KG1 (cell line): ENCODE measurements at places on chromosomes 12 and 14.

GRCh38 chr14:71204231-71204630 lies 297.0 kb downstream of the PCNX1 start:
- DNase-seq: no peak

DNA sequence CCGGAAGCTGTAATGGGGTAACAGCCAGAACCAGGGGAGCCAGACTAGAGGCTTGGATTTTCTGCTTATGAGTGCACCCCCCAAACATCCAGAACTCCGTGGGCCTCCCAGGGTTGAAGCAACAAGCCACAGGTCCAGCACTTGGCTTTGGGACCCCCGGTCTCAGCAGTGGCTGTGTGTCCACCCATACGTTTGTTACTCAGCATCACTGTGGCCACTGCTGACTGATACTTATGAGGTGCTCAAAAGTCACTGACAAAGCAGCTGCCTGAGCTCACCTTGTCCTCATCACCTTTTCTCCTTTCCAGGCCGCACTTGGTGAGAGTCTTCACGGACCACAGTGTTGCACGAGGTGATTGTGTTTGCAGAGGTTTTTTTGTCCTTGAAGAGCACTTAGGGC lies 145.6 kb upstream of the RFLNA start:
- no peak for DNase-seq

DNA sequence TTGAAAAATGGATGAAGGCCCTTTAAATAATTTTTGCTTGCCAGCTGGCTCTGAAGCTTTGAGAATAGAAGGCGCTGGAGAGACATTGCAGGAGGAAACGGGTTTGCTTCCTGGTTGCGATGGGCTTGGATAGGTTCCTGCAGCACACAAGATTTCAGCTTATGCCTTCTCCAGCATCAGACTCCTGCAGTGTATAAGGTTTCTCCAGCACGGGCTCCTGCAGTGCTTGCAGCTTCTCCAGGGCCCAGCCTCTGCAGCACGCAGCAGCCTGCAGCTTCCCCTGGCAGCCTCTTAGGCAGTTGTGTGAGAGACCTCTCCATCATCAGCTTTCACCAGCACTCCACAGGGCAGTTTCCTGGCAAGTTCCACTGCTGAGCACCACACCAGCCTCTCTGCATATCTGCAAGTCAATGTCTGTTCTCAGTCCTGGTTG lies 78.7 kb upstream of the ZDHHC17 start:
- no peak for DNase-seq

DNA sequence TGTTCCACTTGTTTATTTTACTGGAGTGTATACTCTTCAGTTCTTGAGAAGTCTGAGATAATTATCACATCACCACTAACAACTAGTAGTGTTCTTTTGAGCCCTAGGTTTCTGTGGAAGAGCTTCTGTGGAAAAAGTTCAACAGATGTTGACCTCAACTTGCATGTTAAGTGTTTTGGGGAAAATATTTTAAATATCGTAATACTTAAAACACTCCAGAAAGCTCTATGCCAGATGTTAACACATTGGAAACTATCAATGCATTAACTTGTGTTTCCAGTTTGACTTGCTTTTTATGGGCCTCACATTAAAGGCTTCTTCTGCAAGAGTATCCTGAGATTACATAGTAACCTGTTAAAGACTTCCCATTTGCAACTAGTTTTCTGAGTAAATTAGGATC lies 173.1 kb downstream of the DUSP6 start:
- DNase-seq: no peak

DNA sequence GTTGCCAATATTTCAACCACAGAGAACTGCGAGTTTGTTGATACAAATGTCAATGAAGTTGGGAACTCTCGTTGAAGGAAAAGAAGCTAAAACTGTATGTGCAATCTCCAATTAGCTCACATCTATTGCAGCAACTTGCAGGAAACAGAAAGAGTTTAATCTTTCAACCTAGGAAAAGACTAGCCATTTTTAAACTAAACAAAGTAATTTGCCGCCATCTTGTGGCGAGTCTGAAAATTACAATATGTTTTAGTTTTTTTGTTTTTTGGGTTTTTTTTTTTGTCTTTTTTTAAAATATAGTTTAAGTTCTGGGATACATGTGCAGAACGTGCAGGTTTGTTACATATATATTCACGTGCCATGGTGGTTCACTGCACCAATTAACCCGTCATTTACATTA lies 131.2 kb upstream of the FOXG1 start:
- peak; percentile 1 for DNase-seq

DNA sequence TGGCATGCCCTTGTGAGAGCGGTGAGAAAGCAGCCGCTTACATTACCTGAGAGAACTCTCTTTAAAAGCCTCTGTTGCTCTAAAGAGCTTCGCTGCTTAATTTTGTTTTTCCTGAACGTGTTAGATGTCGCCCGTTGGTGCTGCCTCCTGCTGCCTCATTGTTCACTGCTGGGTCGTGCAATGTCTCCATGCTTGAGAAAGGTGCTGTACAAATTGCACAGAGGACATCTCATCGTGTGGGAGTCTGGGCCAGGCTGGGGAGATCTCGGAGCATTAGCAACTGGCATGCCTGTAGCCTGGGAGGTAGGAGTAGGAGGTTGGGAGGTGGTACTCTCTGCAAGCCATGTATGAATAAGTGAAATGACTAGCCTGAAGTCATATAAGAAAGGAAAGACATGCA lies 686.0 kb downstream of the NOVA1 start:
- no peak for DNase-seq

- no peak for DNase-seq
Measured at GRCh38 chr14:33406766-33407165, 468.1 kb downstream of the NPAS3 start.

GRCh38 chr14:24888532-24888931 lies 161.4 kb downstream of the STXBP6 start:
- no peak for DNase-seq

- no peak for DNase-seq
Measured at GRCh38 chr12:2111826-2112225, 59.0 kb downstream of the CACNA1C start.

GRCh38 chr14:67357186-67357968 lies 2.2 kb downstream of the ATP6V1D start:
- no peak for DNase-seq

DNA sequence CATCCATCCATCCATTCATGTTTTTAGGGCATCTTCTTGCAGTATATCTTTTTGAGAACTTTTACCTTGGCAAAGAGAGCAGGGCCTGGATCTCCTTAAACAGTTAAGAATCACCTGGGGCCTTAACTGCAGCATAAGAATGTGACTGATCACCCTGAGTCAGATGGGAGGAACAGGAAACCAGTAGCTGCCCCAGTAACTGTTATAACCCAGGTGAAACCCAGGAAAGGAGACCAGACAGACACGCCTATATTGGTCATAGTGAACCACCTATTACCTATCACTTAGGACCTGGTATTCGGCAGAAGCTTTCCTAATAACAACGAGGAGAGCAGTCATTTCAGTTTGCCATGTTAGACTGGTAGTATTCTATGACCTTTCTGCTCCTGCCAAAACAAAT lies 43.4 kb upstream of the NR2C1 start:
- no peak for DNase-seq

- no peak for DNase-seq
Measured at GRCh38 chr14:90263748-90264449, 7.5 kb downstream of the PSMC1 start.

GRCh38 chr12:59627582-59627981 lies 31.8 kb downstream of the SLC16A7 start:
- no peak for DNase-seq

DNA sequence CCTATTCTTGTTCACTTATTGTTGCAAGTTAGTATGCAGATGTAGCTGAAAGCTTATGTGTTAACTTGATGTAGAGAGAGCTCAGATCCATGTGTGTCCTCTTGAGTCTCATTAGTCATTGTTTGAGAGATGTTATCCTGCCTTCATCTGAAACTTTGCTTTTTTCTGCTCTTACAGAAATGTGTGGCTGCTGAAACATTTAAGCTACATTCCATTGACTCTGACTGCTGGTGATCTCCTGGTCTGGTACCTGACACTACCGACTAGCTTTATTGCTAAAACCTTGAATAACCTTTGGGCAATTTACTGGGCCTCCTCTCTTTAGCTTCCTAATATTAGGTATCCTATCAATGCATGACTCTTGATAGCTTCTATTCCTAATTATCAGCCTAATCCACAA lies 705.6 kb upstream of the FOXG1 start:
- no peak for DNase-seq

DNA sequence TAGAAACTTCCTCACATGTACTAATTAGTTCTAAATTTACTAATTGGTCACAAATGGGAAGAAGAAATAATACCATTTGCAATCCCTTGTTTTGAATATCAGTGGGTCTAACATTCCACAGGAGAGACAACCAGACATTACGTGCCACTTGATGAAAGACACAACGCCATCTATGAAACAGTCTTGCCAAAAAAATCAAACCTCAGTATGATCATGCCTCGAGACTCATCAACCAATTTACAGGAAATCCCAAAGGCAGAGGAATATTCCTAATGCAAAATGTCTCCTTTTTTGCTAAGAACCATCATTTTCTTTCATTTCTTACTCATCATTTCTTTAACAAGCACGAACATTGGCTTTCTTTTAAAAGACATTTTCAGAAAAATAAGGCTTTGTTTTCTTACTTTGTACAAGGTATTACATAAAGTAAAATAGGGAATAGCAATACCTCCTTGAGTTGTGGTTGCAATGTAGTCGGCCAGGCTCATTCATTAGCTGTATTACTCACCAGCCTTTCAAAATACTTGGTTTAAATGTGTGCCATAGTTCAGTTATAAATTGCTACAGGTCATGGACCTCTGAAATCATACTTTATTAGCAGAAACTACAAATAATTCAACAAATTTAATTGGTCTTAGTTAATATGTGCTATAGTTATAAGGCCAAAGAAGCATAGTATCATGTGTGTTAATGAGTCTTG lies 436.2 kb upstream of the FLRT2 start:
- no peak for DNase-seq

DNA sequence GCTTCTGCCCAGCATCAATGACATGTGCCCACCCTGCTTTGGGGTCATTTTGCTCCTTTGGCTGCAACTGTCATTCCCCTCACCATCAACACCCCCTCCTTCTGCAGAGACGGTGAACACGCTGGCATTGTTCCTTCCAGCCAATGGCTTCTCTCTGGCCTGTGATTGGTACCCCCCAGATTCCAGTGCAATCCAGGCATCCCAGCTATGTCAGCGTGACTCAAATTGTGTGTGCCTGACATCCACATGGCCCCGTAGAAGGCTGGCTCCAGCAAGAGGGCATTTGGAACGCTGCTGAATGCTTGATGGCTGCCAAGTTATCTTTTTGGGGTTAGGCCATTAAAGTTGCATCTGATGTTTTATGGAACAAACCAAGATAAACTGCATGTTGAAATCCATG lies 21.0 kb upstream of the CCND2 start:
- DNase-seq: no peak

GRCh38 chr12:94235848-94236247 lies 87.5 kb downstream of the PLXNC1 start:
- DNase-seq: no peak

DNA sequence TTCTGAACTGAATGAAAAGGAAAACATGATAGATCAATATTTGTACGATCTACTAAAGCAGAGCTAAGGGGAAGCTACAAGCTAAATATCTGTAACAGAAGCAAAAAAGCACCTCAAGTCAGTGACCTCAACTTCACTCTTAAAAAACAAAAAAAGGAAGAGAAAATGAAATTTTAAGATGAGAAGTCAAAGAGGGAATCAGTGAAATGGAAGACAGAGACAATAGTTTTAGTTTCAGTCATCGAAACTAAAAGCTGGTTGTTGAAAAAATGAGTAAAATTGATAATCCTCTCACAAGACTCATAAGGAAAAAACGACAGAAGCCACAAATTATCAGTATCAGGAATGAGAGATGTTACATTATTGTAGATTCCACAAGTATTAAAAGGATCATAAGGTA lies 11.9 kb upstream of the SLC2A13 start:
- no peak for DNase-seq

GRCh38 chr14:24858052-24858451 lies 191.9 kb downstream of the STXBP6 start:
- no peak for DNase-seq

- DNase-seq: no peak
Measured at GRCh38 chr12:25020621-25021243, 71.8 kb upstream of the BCAT1 start.

DNA sequence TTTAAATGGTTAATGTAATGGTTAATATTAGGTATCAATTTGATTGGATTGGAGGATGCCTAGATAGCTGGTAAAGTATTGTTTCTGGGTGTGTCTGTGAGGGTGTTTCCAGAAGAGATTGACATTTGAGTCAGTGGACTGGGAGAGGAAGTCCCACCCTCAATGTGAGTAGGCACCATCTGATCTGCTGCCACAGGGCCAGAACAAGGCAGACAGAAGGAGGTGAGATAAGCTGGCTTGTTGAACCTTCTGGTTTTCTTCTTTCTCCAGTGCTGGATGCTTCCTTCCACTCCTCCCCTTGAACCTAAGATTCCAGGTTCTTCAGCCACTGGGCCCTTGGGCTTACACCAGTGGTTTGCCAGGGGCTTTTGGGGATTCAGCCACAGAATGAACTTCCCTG lies 756.5 kb upstream of the LRFN5 start:
- no peak for DNase-seq

DNA sequence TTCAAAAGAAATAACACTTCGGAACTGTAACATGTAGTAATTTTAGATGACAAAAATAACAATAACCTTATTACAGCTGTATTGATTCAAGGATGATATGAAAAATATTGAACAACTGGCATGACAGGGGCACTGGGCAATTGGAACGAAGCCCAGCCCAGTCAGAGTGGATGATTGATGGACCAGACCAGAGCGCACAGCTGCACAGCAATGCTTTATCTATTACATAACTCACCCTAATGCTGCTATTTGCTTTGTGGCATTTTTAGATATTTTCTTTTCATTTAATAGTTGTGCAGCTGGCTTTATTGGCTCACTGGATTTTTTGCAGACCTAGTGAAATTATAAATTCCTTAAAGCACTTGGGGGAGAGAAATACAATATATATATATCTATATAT lies 26.9 kb upstream of the FERMT2 start:
- no peak for DNase-seq

DNA sequence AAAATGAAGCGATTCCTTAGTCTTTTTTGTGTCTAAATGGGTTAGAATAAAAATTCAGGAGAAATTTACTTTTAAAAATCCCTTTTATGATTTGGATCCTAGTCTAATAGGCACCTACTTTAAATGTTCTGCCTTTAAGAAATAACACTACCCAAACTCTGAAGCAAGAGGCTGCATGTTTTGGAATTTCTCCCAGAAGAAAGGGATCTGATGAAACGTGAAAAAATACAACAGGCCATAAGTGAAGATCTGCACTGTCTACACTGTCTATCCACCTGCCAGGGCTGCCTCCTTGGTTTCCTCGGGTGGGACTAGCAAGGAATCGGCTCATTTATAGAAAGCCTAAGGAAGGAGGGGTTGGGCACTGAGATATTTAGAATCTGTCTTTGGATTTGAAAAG lies 22.1 kb downstream of the ACVR1B start:
- no peak for DNase-seq
